ENCODE measurements at places on chromosomes 2 and 18.

GRCh38 chr2:43100883-43101662 is 125.3 kb downstream of the ZFP36L2 start:
- DNase-seq: no peak

DNA sequence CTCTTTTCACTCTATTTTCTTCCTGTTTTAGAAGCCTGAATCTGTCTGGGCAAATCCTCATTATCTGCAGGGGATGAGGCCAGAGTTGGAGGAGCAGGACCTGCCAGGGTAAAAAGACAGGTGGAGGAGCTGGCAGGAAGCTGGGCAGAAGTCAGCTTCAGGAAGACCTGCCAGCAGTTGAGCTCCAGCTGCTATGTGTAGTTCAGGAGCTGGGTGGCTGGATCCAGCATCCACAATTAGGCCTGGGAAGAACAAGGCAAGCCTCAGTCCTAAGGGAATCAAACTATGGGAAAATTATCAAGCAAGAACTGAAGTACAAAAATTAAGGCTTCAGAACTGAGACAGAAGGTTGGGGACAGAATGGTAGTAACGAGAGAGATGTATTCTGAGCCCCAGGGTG is 174.0 kb downstream of the MREG start:
- no peak for DNase-seq

- DNase-seq: no peak
Measured at GRCh38 chr2:156672556-156673332, 236.6 kb downstream of the GPD2 start.

DNA sequence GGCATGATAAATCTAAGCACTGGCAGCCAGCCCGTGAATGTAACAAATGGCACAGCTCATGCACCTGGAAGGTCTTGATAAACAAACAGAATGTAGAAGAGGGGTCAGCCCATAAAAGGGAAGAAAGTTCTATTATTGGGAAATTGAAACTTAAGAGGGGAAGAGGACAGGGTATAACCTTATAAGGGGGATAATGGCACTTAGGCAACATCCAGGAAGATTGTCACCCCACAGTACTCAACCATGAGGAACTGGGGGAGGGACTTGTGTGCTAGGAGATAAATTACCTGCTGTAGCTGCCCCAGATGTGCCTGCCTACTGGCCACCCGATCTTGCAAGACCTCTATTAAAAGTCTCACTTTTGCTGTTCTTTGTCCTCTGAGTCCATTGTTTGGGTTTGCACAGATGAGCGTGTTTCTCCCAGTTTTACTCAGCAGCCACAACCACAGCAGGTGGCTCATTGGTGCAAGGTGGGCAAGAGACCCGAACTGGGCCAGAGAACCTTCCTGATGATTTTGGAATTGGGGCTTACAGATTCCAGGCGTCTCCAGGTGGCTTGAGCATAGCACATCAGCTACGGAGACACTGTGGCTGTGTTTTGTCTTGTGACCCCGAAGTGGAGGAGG is 79.0 kb upstream of the TAF1B start:
- DNase-seq: no peak

DNA sequence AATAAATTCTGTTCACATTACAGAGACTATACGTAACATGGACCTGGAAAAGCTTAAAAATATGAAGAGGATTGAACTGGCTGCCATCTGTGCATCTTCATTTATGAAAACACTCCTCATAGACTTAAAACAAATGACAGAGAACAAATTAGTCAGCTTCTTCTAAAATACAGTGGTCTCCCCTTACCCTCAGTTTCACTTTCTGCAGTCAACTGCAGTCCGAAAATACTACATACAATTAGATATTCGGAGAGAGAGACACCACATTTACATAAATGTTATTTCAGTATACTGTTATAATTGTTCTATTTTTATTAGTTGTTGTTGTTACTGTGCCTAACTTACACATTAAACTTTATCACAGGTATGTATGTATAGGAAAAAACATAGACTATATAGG is 6.5 kb downstream of the RNF103 start:
- no peak for DNase-seq

- no peak for DNase-seq
Measured at GRCh38 chr2:218005486-218005885, 2.7 kb upstream of the TNS1 start.

GRCh38 chr2:3585261-3586109 is 9.4 kb upstream of the COLEC11 start:
- DNase-seq: no peak

DNA sequence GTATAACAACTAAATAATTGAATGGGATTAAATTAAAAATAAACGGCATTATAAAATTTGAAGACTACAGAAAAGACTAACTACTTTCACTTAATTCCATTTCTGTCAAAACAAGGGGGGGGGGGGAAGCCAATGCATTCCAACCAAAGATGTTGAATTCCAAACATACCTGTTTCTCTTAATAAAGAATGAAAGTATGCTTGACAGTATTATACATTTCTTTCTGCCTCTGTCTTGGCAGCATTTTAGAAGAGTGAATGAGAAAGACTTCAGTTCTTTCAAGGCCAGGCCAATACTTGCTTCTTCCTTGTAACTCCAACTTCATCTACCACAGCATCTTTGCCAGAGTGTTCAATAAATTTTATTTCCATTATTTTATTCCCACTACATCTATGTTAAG is 65.9 kb downstream of the PDE11A start:
- no peak for DNase-seq

DNA sequence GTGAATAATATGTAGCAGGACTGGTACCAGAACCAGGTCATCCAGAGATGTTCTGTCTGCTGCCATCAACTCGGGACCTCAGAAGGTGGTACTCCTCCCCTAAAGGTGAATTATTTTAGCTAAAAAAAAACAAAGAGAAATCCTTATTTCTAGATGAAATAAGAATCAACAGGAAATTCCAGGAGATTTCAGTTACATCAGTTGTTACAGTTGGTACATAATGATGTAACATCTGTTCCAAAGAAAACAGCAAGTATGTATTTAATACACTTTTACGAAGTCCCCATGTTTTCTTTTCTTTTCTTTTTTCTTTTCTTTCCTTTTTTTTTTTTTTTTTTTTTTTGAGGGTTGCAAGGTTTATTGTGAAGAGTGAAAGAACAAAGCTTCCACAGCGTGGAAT is 33.6 kb upstream of the CD28 start:
- DNase-seq: no peak

DNA sequence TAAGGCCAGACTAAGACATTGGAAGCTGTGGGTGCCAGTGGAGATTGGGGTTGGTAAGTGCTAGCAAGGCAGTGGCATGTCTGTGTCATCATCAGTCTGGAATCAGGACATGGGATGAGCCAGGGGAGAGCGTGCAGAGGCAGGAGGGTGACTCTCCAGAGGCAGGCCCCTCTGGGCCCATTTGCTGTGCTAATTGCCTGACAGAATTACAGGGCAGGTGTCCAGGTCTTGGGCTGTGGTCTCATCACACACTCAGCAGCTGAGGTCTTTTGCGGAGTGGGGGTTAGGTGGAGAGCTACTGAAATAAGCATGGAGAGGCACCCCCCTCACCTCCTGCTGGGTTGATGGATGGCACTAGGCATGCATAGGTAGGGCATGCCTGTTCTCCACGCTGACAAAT is 57.4 kb downstream of the CELF4 start:
- DNase-seq: no peak

DNA sequence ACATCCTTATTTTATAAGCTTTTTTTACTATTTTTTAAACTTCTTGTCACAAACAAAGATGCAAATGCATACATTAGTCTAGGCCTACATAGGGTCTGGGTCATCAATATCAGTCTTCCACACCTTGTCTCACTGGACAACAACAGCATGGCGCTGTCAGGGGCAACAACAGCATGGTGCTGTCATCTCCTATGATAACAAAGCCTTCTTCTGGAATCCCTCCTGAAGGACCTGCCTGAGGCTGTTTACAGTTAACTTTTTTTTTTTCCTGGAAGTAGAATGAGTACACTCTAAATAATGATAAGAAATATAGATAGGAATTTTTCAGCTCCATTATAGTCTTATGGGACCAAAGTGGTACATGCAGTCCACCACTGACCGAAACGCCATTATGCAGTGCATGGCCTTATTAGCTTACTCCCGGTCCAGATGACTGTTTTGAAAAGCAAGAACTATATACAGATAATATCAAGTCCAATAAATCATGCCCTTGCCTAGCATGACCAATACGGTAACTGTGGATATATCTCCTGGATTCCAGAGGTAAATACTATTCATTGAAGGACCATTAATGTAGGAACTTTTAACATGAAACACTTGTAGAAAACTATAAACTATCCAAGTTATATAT is 38.4 kb downstream of the TCF4 start:
- DNase-seq: no peak

GRCh38 chr2:174072069-174072468 is 106.9 kb upstream of the SP3 start:
- no peak for DNase-seq

DNA sequence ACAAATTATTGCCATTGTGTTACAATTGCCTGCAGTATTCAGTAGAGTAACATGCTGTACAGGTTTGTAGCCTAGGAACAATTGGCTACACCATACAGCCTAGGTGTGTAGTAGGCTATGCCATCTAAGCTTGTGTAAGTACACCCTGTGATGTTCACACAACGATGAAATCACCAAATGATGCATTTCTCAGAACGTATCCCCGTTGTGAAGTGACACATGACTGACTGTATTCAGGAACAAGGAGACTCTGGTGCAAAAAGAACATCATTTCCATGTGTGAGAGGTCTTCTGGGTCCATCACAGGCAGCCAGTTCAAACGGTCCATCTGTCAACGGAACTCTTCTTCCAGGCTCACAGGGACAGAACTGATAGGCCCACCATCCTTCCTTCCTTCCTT is 263.7 kb downstream of the ANAPC1 start:
- no peak for DNase-seq

- no peak for DNase-seq
Measured at GRCh38 chr2:98588880-98589431, 19.4 kb downstream of the COA5 start.

DNA sequence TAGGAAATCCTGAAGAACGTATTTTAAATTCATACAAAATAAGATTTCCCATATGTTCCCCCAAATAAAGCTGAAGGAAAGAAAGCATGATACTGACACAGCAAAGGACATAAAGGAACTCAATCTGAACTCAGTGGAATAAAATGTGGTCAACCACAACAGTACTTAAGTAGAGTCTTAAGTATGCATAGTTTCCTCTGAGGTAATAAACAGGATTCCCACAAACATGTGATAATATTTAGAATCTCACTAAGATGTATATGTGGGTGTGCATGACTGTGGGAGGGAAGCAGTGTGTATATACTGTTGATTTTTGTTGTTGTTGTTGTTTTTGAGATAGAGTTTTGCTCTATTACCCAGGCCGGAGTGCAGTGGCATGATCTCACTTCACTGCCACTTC is 69.3 kb downstream of the NOL10 start:
- DNase-seq: no peak

- no peak for DNase-seq
Measured at GRCh38 chr2:216583147-216583546, 50.1 kb upstream of the IGFBP2 start.

- DNase-seq: no peak
Measured at GRCh38 chr2:96916646-96917543, 47.0 kb upstream of the SEMA4C start.

DNA sequence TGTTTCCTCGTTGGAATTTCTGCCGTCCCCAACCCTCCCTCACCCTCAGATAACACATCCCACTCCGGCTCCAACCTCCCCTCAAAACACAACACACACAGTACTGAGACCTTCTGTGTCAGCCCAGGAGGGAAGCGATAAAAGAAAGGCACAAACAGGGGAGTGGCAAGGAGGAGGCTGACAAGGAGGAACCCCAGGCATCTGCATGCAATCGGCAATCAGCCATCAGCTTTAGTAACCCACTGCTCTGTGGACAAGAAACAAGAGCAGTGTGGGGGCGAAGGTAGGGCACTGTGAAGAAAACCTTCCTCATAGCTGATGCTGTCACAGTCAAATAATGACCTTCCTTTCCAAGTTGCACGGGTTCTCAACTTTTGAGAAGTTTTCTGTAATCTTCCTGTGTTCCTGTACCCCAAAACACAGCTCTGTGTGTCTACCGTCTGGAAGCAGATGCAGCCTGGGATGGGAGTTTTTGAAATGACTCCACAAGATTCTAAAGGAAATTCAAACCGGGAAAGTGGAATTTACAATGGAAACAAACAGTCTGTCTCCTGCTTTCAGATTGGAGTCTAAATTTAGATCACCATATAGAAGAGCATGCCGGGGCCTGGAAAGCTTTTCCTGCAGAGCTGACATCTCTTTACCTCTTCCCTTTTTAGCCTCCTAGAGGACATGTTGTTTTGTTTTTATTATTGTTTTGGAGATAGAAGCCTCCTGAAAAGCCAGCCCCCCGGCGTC is 16.4 kb upstream of the LPIN2 start:
- DNase-seq: no peak

DNA sequence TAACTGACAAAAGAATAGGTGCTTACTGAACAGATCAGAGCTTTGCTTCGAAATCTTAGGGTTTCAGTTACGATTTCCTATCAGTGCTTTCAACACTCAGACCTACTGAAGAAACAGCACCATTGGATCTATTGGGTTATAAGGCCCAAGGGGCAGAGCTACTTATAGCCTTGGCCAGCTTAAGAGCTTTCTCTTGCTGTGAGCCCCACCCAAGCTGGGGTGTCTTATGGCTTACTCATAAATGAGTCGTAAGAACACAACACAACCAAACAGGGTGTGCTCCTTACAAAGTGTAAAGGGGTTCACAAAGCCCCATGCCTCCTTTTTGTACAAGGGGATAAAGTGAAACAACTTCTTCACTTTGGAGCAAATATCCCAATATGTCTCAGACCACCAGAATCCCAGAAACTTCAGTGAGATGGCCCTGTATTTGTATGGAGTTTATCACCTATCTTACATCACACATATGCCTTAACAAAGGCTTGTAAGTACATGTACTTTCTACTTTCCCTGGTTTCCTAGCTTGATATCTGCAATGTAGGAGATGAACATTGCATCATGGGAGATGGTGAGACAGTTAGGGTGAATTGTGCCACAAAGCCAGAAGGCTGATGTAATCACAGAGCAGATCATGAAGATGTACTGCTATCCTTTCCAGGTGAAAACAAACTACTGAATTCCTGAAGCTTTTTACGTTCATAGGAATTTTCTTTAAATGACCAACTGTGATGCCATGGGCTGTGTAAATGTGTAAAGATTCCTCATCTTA is 115.5 kb upstream of the GLI2 start:
- DNase-seq: no peak
